ENCODE measurements at places on chromosomes 16 and 17.

DNA sequence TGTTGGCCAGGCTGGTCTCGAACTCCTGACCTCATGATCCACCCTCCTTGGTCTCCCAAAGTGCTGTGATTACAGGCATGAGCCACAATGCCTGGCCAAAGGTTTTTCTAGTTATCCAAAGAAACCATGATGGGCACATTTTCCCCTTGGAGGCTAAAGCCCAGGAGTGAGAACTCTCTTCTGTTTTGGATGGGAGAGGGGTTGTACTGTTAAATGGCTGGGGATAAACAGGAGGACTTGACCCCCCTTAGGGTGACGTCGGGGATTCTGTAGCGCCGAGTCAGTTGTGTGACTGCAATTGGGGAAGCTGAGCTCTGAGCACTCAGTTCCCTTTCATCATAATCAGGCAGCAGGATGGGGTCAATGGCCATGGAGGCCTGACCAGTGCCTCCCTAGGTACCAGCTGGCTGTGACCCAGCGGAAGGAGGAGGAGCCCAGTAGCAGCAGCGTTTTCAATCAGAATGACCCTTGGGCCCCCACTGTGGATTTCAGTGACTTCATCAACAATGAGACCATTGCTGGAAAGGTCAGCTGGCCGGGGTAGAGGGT is 4.1 kb downstream of the AOC3 start:
- DNase-seq: no peak

- no peak for DNase-seq
These were observed 95.0 kb downstream of the ADCY9 start for GRCh38 chr16:4021070-4021779.

- DNase-seq: peak; percentile 85
These were observed 38.5 kb downstream of the TBC1D16 start for GRCh38 chr17:79997011-79997660.

DNA sequence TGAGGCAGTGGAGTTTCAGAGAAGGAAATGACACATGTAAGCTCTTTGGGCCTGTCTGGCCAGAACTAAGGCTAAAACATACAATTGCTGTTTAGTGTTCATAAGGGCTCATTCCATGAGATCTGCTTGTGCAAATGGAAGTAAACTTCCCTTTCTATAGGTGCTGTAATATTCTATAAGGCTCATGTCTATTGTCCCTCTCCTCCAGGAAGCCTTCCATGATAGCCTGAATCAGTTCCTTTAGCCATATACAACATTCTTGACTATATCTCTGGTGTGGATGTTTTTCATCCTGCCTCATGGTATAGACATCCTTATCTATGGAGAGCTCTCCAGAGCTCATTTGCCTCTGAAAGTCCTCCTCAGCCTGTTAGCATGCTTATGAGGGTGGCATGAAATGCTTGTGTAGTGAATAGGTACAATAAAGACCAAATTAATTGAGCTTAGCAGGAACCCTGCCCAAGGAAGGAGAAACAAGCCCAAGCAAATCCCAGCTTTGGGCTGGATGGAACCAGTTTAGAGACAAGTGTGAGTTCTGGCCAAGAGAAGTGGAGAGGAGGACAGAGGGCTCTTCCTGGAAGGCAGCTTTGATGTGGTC is 1.6 kb upstream of the ETV4 start:
- no peak for DNase-seq

GRCh38 chr16:49344401-49344800 is 29.2 kb upstream of the C16orf78 start:
- DNase-seq: no peak

- DNase-seq: no peak
These were observed 9.7 kb downstream of the CDK5R1 start for GRCh38 chr17:32496395-32497073.

DNA sequence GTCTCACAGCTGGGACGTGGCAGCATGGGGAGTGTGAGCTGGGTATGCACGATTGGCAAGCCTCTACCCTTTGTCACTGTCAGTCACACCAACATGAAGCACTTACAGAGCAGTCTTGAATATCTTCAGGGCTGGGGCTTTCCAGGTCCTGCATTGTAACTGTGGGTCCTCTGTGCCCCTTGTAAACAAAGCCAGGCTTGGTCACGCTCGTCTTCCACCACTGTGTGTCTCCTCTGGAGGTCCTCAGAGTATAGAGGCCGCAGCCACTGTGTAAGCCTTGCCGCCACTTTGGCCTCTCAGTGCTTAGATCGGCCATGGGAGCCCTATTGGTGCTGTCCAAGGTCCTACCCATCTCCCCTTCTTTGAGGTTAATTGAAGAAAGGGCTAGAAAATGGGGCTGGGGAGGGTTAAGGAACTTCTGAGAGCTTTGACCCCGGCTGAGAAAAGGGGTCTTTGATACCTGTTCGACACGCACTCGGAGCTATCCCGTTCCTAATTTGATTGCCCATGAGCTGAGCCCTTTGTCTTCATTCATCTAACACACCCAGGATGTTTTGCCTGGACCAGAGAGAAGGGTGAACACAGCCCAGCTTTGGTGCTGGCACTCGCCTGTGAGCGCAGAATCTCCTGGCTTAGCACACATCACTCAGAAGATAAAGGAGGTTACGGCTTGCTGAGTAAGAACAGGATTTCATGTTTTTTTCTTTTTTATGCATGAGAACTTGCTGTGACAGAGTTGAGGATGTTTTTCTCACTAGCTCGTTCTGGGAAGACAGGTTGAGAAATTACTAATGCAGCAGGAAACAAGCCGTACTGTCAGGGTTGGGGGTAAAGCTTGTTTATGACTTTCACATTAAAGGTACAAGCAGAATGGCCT is 267.9 kb downstream of the CPPED1 start:
- peak; percentile 69 for DNase-seq

DNA sequence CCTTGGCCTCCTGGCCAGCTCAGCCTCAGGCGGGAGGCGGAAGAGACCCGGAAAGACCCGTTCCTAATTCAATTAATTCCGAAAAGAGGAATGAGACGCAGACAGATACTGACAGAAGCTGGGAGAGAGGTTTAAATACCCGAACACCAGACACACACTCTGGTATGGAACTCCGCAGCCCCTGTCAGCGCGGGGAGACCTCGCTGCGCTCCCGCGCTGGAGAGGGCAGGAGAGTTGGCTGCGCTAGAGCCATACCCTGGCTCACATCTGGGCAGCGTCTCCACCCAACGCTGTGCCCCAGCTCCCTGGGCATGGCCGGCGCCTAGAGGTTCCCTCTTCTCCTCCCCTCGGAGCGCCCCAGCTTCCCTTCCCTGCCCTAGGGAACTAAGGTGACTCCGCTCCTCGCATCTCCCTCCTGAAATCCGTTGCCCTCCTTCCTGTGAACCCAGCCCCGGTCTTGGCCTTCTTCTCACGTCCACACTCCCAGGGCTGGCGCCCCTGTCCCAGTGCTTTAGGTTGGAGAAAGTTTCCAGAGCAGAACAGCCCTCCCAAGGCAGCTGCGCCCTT is 8.0 kb downstream of the NEUROD2 start:
- DNase-seq: no peak

GRCh38 chr16:67399218-67399733 is 6.0 kb upstream of the TPPP3 start:
- peak; percentile 54 for DNase-seq

All from stimulated activated CD4-positive, alpha-beta T cell treated with anti-CD3 and anti-CD28 coated beads, Interleukin-1b, Interleukin-23, amount 100 ng/mL, for 48 hours (primary cell).